Cardiac fibroblast (primary cell): ENCODE measurements at places on chromosomes 5 and 9.

- DNase-seq = no peak
Measured at GRCh38 chr9:7135735-7136134, 378.0 kb downstream of the KDM4C start.

- no peak for DNase-seq
Measured at GRCh38 chr5:72511366-72511765, 4.2 kb upstream of the ZNF366 start.

DNA sequence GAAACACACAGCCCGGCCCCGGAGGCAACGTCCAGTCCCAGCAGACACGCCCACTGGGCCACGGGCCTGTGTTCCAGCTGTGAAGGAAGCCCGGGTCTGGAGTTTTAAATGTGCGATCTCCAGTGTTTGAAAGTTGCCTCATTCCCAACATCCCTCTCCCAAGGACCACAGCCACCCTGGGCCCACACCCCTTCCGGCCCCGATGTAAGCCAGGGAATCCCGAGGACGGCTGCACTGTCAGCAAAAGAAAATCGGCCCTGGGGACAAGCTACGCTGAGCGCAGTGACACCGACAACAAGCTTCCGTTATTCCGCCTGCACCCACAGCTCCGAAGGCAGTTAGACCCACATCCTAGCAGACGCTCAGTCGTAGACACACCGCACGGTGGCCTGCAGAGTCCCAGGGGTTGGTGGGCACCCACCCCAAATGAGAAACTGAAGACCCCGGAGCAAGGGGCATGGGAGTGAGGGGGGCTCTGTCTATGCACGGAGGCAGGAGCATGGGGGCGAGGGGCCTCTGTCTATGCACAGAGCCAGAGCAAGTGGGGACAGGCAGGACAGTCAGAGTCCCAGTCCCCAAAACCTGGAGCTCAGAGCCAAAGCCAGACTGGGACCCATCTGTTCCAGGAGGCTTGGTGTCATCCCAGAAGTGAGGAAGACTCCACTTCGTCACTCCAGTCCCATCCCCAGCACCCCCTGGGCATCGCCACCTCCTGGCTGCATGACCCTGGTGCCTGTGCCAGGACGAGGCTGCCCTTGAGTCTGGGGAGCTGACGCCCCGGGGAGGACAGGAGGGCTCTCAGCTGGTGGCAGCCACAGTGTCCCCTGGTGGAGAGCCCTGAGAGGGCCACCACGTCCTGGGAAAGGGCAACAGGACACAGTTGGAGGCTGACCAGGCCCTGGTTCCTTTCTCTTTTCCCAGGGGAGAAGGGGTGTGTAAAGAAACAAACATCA lies 23.4 kb downstream of the GLT6D1 start:
- DNase-seq = no peak

DNA sequence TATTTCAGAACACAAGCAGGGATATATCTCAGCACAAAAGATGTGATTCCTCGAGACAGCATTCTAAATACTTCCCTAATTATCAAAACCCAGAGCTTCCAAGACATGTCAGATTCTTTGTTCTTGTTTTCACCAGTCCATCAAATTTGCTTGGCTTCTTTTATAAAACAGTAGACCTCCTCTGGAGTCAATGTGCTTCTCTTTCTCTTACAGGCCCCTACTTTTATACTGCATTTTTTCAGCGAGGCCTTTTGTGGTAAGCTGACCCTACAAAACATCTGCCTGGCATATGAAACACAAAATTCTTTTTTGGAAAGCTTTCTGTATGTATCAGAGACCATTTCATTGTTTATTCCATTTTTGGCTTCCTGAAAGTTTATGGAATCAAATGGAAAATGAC lies 81.8 kb downstream of the ARSB start:
- no peak for DNase-seq

GRCh38 chr5:158925314-158925713 lies 174.4 kb downstream of the EBF1 start:
- DNase-seq = no peak

DNA sequence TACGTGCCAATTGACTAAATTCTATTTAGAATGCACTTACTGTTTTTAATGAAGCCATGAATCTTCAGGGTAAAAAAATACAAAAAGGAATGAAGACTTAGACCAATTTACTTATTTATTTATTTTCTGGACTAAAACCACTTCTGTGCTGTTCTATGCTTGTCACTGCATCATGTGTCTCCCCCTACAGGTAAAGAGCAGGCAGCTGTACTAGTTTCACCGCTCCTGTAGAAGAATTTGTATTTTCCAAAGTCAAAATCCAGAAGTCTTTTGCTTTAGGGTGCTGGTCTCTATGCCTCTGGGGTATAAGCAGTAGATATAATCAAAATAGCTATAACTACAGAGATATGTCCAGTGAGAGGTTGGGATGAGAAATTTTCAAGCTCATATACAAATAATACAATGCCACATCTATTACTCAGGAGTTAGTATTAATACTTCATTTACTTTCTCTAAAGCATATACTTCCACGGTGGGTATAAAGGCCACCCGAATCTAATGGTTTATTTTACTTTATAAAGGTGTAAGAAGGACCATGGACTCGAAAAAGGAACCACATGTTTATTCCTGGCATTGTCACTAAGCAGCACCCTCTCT lies 591.5 kb downstream of the RAB3C start:
- DNase-seq = peak; percentile 92

DNA sequence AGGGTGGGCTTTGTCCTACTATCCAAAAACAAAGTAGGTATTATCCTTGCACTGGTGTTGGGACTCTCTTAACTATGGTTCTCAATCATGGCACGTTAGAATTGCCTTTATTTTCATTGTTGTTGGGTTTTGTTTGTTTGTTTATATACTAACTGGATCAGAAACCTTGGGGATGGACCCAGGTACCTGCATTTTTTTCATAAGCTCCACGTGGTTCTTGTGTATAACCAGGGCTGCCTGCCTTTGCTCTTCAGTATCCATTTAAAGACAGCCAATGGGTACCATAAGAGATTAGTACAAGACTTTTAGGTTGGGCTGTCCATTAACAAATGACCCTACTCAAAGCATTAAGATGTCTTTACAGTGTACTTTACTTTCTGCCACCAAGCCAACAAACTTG lies 2.5 kb upstream of the SSBP2 start:
- no peak for DNase-seq

DNA sequence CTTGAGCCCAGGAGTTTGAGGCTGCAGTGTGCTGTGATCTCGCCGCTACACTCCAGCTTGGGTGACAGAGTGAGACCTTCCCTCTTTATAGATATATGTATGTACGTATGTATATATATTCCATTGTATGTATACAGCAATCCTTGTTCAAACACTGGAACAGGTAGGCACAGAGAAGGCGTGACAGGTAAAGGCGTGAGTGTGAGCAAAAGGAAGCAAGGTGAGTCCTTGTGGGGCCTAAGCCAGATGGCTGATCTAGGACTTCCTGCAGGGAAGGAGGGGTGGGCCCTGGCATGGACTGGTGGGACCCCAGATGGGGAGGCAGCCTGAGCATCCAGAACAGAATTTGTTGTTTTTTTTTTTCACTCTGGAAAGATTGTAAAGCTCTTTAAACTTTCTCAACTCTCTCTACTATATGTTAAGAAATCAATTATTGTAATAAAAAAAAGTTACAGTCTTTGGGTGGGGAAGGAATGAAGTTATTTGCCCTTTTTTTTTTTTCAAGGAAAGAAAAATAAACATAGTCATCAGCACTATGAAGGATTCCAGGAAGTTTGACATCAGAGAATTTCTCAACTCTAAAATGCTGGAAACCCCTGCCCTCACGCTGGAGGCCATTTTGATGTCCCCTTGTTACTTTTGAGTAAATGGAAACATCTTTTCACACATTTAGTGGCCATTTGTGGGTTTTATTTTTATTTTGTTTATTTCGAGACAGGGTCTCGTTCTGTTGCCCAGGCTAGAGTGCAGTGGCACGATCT lies 38.9 kb upstream of the STXBP1 start:
- DNase-seq = peak; percentile 90

DNA sequence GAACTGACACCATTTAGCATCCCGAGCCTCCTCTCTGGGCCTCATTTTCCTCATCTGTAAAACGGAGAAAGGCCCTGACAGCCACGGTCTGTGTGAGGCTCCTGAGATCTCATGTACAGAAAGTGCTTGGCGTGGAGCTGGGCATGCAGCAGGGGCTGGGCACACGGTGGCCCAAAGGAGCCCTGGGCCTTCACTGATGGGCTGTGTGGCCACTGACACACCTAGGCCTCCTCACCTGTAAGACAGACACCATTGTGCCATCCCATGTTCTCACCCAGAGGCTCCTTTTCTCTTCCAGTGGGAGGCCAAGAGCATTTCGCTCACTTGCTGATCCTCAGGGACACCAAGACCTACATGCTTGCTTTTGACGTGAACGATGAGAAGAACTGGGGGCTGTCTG lies 1.6 kb downstream of the ORM1 start:
- no peak for DNase-seq

DNA sequence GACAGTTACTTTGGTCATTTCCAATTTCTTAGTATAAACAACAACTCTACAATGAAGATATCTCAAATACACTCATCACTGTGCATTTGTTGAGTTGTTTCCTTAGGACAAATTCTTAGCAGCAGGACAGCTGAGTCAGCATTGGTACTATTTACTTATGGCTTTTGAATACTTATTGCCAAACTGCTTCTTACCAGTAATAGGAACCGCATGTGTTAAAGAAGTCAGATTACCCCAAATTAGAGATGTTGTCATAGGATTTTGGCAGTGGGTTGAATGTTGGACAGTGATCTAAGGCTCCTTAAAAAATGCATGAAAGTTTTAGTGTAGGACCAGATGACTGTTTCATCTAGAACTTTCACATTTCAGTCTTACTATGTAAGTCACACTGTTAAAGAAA lies 280.1 kb upstream of the DMRT1 start:
- peak; percentile 78 for DNase-seq

DNA sequence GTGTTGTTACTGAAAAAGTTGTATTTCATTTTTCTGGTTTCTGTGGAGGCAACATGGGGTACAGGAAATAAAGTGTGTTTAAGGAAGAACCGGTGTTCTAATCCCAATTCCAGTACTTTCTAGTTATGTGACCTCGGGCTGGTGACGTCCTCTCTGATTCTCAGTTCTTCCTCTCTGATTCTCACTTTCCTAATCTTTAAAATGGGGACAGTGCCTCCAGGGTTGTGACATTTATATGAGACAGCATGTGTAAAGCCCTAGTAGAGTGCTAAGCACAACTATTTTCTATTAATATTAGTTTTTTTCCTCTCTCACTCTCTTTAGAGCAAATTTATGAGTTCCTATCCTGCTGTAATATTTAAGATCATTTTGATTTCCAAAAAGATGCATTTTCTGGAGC lies 50.9 kb upstream of the PTPDC1 start:
- DNase-seq = no peak

GRCh38 chr5:78979909-78980308 lies 5.2 kb downstream of the ARSB start:
- no peak for DNase-seq

- peak; percentile 65 for DNase-seq
Measured at GRCh38 chr5:176157656-176158055, 80.6 kb upstream of the SIMC1 start.

DNA sequence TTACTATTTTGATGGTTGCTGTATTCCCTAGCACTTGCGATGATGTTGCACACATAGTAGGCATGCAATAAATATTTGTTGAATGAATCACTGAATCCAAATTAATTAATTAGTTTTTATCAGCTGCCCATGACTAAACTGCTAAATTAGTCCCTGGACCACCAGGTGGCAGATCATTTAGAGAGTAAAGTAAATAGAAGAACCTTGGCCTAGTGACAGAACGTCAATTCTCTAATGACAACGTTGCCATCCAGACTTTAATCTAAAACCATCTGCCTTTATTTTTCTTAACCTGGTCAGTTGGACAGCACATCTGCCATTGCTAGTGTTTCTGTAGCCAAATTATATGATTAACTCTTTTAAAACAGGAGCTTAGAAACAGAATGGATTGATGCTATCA lies 457.5 kb downstream of the KIF4B start:
- DNase-seq = no peak

- peak; percentile 96 for DNase-seq
Measured at GRCh38 chr9:77456829-77457437, 191.2 kb downstream of the GNA14 start.

DNA sequence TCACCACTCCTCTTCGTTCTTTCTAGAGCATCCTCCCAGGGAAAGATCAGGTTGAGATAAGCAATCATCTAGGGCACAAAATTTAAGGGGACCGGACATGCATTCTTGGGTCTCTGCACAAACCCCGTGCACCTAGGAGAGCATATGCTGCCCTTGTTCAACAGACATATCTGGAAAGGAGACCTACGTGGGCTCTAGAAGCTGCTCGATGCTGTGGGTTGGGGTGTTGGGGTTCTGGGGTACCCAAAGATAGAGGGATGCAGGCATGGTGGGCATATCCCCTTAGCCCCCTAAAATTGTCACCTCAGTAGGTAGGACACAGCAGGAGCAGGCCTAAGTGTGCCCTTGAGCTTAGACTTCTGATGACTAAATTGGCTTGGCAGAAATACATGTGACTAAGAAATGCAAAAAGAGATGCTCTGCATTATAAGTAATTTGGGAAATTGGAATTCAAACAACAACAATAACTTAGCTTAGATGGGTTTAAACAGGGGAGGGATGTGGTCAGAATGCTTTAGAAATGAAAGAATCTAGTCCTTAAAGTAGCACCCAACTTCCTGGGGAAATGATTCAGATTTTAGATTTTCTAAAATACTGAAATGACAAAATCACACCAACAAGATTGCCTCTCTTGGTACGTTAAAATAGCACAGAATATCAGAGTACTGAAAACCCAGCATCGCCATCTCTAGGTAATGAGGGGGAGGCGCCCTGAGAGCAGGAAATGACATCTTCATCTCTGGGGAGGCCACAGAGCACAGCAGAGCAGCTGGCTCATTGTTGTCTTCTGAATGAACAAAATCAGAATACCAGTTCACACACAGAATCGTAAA lies 172.3 kb downstream of the GNA14 start:
- DNase-seq = peak; percentile 69

DNA sequence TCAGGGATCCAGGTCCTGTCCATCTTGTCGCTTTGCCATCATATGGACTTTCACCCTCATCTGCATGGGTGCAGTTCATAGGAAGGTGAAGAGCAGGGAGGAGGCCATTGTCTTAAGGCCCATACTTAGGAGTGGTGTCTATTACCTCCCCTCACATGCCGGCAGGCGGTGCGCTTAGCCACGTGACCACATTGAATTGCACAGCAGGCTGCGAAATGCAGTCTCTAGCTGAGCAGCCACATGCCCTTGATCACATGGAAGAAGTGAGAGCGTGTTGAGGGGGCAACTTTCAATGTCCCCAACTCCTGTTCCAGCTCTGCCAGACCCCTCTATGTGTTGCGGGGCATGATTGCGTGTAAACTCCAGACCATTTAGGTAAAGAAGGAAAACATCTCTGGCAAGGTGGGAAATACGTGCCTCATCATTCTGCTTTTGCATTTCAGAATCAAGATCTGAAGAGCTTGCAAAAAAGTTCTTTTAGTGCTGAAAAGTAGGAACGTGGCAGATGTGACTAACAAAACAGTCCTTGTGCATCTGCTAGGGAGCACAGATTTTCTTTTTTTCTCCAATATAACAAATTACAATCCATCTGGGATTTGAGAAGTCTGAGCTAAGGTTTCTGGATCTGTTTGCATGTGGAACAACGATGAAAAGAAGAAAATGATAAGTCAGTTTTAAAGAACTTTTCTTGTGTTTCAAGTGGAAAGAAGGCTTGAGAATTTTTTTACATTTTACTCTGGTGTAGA lies 34.4 kb downstream of the ROPN1L start:
- no peak for DNase-seq

GRCh38 chr9:112864403-112864802 lies 26.3 kb downstream of the SLC46A2 start:
- DNase-seq = no peak
